ENCODE measurements at places on chromosomes 2 and 18.
A peak's percentile ranks its signal among the peaks of the same experiment; 100 is the strongest.

DNA sequence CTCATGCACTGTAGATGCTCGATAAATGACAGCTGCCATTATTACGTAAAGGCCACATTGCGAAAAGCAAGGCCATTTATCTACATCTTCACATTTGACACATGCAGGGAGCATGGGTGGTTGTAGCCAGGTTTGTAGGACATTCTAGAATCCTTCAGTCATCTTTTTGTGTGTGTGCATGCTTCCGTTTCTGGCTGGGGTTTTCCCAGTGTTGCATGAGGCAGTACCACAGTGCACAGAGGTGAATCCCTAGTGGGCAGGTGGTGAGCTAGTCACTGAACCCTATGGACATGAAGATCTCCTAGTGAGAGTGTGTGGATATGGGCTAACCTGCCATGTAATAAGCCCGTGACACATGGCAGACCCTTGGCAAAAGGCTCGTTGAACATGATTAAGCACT, 151.8 kb upstream of the SLC14A2 start:
- DNase-seq = no peak

DNA sequence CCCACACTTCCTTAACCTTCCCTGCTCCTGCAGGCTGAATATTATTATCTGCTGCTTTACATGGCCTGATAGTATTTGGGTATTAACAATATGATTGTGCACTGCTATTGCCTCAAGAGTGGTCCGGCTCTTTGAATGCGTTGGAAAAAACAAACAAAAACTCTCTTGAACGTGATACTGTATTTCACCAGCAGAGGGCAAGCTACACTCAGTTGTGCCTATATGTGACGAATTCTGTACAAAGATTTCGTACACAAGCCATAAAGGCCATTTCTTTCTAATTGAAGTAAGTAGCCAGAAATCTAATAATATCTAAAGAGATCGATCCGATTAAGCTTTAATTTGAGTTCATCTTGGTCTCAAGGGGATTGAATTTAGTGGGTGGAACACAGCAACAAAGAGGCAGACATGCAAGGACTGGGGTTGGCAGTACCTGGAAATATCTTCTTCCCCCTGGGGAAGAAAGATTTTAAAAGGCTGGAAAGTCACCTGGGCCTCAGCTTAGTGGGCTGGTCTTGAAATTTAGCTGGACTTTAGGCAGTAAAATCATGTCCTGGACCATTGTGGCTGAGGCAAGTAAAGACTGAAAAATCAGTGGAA, 49.3 kb upstream of the RAB6D start:
- DNase-seq = peak; percentile 17

GRCh38 chr18:56083097-56083521, 495.1 kb upstream of the TCF4 start:
- no peak for DNase-seq

- no peak for DNase-seq
Observed at GRCh38 chr2:66481100-66481549, 46.2 kb downstream of the MEIS1 start.

DNA sequence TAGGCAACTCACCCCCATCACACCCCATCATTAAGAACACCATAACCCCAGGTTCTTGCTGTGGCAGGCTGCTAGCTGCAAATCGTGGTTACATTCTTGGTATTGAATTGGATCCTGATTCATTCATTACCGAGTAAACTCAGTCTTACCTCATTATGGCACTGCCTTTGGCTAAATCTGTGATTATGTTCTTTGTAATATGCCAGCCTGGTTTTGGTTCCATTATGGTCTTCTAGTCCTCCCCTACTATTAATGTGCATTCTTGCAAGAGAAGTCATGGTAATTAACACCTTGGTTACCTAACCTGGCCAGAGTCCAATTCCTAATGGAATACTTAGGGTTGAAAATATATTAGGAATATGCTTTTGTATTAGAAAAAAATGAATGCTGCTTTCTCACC, 258.9 kb upstream of the APCDD1 start:
- DNase-seq = no peak

- DNase-seq = no peak
Observed at GRCh38 chr2:116142644-116143227, 1671.8 kb upstream of the DDX18 start.

DNA sequence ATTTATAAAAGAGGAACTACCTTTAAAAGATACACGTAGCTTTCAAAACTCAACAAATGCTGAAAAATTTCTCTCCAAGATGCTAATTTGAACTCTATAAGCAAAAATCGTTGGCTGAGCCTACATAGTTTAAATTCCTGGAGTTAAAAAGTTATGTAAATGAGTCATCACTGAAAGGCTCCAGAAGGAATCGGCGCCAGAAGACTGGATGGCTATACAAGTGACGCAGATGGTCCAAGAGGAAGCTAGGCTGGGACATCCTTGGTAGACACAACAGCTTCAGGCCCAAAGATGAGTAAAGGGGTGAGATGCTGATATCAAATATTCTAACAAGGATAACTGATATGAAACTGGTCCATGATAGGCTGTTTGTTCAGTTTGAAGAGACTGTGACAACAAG, 22.8 kb upstream of the DNAH6 start:
- no peak for DNase-seq

GRCh38 chr2:136251885-136252585, 134.1 kb upstream of the CXCR4 start:
- no peak for DNase-seq

DNA sequence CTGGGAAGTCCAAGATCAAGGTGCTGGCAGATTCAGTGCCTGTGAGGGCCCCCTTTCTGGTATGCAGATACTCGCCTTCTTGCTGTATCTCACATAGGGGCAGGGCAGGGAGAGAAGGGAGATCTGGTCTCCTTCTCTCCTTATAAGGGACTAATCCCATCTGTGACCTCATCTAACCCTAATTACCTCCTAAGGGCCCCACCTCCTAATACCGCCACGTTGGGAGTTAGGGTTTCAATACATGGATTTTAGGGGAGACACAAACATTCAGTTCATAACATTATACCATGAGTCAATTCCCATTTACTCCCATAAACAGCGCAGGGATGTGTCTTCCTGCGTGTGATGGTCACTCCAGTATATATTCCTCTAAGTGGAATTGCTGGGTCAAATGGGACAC, 73.8 kb upstream of the TXNDC2 start:
- DNase-seq = no peak

DNA sequence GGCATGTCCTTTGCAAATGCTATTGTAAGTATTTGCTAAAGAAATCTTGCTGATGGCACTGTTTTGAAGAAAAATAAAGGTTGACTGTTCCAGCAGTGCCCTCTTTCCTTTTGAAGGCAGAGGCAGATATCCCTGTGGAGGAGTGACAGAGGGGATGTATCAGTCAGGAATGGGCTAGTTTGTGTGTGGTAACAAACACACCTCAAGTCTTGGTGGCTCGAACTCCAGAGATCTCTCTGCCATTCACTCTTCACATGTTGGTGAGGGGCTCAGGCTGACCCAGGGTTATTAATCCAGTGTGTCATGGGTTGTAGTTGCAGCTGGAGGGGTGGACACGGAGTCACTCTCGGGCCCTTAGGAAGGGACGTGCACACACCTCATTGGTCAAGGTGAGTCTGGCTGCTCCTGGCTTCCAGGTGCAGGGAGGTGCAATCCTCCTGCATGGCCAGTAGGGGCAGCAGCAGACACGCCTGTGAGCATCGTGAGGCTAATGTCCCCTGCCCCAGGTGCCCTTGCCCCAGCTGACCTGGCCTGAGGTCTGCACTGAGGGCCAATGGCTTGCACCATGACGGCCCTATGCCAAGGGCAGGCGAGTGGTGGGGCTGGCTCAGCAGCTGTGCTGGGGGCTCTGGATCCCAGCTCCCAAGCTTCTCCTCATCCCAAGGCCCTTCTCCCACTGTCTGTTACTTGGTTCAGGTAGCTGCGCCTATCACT, 146.5 kb downstream of the ASB1 start:
- DNase-seq = no peak

- DNase-seq = no peak
Observed at GRCh38 chr18:76401498-76401897, 93.5 kb downstream of the ZNF516 start.

GRCh38 chr2:188922191-188922590, 52.0 kb upstream of the COL3A1 start:
- DNase-seq = no peak

- no peak for DNase-seq
Observed at GRCh38 chr2:85988914-85989270, 100.1 kb upstream of the ST3GAL5 start.

DNA sequence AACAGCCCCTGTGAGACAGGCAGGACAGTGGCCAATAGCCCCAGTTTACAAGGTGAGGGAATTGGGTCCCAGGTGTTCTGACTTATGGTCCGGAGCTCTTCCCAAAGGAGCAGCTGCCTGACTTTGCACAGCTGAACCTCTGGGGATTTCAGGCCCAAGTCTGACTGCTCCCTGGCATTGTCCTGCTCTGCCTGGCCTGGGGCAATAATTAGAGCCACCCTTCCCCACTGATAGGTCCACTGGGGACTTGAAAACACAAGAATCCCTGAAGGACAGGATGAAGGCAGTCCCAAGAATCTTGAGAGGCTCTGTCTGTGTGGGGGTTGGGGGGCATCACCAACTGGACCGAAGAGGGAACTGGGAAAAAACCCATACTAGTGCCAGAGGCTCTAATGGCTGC, 3.7 kb upstream of the FEV start:
- DNase-seq = no peak

- no peak for DNase-seq
Observed at GRCh38 chr2:25056098-25056821, 14.4 kb downstream of the EFR3B start.

DNA sequence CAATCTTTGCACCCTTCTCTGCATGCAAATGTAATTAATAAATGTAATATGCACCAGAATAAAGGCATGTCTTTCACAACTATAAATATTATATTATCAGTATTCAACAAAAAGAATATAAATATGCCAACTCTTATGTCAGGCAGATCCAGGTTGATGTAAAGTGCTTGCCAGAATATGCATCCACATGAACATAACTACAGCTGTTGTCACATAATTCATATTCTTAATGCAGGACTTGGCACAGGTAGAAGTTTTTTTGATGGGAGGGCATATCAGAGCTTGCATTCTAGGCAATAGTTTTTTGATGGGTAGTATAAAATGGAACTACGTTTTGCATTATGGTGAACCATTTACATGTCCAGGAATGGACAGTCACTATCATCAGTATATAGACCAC, 544.3 kb downstream of the ZNF804A start:
- DNase-seq = no peak

DNA sequence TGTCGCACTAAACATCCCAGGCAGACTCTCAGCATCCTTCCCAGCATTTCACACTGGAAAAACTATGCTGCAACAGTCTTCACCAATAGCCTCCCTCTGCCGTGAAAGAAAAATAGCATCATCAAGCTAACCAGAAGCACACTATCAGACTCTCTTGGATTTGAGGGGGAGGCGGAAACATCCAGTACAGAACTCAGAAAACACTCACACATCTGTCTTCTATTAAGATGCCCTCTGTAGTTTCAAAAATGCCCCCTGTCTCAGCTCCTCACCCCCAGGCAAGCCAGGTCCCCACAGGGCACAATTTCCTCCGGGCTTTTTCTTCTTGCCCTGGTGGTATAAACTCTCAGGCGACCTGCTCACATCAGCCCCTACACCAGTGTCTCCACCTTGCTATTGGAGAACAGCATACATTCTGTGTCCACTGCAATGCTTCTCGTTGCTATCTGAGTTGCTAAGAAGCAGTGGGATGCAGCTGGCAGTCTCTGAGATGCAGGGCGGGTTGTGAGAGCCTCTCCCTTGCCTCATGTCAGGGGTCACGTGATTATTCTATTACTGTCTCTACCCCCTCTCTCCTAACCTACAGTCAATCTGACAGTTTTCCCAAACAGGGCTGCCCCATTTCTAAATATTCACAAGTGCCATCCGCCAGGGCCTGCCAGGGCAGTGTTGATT, 189.9 kb downstream of the INO80D start:
- DNase-seq = no peak

DNA sequence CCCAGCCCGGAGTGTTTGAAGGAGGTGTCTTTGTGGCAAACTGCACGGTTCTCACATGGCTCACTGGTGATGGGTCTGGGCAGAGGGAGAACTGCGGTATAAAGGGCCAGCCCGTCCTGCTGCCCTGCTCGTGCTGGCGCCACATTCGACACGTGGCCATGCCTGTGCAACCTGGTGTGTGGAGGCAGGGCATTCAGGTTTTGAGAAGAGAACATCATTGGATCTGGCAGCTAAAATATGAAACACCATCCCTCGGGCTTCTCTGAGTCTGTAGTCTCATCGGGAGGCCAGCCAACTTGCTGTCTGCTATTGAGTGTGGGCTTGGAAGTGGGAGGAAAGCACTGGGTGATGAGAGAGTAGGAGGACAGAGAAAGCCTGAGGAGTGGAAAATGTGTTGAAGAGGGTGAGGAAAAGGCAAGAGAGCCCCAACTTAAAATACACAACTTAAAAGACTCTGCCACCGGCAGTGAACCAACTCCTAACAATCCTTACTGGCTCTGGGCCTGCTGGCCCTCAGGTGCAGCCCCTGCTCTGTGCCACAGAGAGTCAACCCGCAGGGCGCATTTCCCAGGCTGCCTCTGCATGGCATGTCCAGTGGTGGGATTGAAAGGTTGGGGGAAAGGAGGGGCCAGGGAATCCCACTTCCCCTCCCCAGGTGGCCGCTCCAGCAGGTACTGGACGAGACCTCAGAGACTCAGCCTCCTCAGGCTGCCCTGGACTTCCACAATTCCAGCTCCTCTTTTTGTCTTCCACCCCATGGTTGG, 112.7 kb upstream of the DLX2 start:
- DNase-seq = no peak

DNA sequence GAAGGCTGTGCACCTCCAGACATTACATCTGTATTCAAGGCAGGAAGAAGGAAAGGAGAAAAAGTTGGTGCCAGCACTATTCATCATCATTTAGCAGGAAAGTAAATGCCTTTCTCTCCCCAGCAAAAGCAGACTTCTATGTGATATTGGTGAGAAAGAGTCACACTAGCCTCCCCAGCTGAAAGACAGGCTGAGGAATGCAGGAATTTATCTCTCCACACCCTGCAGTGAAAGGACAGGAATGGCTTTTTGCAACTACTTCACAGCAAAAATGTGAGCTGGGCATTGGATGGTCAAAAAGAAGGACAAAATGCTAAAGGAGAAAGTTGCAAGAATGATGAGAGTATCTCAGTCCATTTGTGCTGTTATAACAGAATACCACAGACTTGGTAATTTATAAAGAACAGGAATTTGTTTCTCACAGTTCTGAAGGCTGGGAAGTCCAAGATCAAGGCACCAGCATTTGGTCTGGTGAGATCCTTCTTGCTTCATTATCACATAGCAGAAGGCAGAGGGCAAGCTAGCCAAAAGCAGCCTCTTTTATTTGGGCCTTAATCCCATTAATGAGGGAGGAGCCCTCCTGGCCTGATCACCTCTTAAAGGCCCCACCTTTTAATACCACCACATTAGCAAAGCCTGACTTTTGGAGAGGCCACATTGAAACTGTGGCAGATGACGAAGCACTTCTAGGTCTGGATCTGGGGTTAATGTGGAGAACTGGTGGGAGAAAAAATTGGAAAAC, 388.1 kb upstream of the SLC14A2 start:
- DNase-seq = no peak
